ENCODE measurements at places on chromosomes 16 and 17.

- DNase-seq = no peak
These were observed 611.9 kb upstream of the CDH11 start for GRCh38 chr16:65733721-65734120.

DNA sequence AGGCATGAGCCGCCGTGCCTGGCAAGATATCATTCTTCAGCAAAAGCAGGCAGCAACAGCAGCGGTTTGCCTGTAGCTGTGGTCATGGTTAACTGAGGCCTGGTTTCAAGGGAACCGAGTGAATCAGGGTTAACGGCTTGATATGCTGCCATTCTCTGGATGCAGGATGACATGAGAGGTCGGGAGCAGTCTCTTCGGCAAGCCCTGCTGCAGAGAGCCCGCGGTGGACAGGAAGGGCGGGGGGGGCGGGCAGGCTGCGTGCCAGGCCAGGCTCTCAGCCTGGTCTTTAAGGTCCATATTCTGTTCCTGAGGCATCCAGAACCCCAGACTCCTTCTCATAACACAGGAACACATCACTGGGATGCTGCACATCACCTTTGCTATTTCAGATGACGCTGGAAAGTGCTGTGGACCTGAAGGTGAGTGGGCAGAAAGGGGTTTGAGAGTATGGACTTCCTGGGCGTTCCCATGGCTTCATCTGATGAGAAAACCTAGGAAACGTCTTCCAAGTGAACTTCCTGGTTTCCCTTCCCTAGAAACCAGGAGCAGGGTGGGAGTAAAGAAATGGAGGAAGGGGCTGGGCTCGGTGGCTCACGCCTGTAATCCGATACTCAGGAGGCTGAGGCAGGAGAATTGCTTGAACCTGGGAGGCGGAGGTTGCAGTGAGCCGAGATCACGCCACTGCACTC lies 165.6 kb upstream of the RPH3AL start:
- DNase-seq = no peak

DNA sequence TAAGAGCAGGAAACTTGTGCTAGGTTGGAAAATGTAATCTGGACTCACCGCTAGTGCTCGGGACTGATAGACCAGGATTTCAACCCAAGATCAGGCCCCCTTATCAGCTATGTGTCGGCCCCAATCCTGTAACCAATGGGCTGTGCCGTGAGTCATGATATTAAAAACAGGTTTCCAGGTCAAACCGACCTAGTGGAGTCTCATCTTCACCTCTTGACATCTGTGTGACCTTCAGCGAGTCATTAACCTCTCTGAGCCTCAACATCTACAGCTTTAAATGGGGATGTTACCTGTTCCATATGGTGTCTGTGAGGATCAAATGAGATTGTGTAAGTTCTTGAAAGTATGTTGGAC lies 512 bp downstream of the PMM2 start:
- DNase-seq = no peak

DNA sequence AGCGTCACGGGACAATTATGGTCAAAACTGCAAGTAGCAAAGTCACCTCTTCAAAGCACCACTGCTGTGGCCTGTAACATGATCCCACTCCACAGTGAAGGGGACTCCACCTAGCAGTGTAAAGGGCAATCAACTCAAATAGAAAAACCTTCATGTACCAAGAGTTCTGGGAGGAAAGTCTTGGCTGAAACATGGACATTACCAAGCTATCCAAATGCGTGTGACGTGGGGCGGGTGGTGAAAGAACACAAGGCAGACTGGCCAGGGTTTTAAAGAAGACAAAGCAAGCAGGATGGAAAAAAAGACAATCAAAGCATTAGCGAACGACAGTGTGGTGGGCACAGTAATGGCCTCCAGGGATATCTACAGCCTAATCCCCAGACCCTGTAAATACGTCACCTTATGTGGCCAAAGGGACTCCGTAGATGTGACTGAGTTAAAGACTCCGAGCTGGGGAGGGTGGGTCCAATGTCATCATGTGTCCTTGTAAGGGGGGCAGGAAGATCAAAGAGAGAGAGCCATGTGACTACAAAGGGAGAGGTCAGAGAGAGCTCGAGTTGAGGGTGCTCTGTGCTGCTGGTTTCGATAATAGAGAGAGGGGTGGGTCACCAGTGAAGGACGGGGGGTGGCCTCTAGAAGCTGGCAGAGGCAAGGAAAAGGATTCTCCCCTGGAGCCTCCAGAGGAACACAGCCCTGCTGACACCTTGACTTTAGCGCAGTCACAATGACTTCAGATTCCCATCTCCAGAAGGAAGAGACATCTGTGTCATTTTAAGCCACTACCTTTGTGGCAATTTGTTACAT lies 6.0 kb downstream of the HSDL1 start:
- DNase-seq = no peak

DNA sequence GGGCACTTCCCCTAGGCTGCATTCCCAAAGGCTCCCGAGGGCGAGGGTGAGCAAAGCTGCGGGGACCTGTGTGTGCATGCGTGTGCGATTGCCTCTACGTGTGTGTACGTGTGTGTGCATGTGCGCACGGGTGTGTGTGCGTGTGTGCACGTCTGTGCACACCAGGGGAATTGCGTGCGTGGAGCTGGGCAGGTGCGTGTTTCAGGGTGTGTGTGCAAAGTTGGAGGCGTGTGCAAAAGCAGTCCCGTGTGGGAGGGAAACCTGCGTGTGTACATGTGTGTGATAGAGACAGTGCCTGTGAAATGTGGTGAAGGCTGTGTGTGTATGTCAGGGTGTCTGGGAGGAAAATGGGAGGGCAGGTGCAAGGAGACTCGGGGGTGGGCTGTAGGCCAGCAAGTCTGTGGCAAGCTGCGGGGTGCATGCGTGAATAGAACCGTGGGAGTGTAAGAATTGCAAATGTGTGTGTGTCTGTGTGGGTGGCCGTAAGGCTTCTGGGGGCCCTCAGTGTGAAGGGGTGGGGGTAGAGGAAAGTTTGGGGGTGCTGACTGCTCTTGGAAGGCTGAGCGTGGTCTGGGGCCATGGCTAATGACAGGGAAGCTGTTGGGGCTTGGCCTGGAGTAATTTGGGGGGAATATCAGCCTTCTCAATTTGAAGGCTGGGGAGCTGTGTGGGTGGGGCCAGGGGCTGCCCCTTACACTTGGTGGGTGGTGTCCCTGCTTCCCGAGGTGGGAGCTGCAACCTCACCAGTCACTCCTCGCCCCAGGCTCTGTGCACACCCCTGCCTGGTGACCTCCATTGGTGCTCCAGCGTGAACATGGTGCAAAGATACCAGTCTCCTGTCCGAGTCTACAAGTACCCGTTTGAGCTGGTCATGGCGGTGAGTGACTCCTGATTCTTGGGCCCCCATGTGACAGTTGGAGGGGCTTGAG lies 644 bp downstream of the SEC14L5 start:
- no peak for DNase-seq

- DNase-seq = no peak
These were observed 225.5 kb downstream of the STX8 start for GRCh38 chr17:9350080-9350479.

GRCh38 chr17:75849724-75850123 lies 5.4 kb downstream of the WBP2 start:
- no peak for DNase-seq

- peak; percentile 50 for DNase-seq
These were observed 690 bp downstream of the RHOT1 start for GRCh38 chr17:32142857-32143526.

GRCh38 chr16:31487071-31487719 lies 4.3 kb downstream of the SLC5A2 start:
- no peak for DNase-seq

GRCh38 chr17:29177871-29178749 lies 2.1 kb downstream of the MYO18A start:
- no peak for DNase-seq

- DNase-seq = no peak
These were observed 22.4 kb upstream of the DYNLRB2 start for GRCh38 chr16:80518436-80518835.

DNA sequence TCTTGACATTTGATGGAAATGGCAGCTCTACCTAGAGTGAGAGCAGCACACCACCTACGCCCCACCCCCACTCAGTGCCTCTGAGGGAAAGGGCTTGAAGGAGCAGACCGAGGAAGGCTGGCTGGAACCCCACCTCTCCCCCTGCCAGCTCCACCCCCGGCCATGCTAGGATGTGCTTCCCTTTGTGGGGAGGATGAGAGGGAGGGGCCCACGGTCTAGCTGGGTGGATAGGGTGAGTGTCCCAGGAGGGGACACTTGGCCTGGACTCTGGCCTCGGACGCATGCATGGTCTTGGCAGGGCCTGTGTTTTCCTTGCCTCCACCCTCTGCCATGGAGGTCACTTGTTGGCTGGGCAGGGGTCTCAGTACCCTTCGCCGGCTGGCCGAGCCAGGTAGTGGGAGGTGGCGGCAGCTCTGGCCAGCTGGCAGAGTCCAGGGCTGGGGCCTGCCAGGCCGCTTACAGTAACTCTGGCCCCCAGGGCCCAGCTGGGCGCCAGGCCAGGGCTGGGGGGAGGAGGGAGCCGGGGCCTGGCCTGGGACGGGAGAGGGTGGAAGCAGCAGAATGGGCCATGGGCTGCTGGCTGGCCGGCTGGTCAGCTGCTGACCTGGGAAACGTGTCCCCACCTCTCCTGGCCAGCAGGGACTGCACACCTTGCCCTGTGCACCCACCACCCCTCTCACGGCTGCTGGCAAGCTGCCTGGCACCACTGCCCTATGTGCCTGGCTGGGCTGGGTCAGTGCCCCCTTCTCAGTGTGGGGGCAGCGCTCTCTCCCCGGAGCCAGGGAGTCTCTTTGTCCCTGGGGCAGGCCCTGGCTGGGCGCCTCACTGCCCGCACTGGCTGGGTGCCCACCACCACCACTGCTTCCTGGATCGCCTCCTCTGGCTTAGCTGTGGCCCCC lies 23.0 kb downstream of the RARA start:
- DNase-seq = no peak

- no peak for DNase-seq
These were observed 22.8 kb downstream of the PITPNA start for GRCh38 chr17:1539811-1540210.

DNA sequence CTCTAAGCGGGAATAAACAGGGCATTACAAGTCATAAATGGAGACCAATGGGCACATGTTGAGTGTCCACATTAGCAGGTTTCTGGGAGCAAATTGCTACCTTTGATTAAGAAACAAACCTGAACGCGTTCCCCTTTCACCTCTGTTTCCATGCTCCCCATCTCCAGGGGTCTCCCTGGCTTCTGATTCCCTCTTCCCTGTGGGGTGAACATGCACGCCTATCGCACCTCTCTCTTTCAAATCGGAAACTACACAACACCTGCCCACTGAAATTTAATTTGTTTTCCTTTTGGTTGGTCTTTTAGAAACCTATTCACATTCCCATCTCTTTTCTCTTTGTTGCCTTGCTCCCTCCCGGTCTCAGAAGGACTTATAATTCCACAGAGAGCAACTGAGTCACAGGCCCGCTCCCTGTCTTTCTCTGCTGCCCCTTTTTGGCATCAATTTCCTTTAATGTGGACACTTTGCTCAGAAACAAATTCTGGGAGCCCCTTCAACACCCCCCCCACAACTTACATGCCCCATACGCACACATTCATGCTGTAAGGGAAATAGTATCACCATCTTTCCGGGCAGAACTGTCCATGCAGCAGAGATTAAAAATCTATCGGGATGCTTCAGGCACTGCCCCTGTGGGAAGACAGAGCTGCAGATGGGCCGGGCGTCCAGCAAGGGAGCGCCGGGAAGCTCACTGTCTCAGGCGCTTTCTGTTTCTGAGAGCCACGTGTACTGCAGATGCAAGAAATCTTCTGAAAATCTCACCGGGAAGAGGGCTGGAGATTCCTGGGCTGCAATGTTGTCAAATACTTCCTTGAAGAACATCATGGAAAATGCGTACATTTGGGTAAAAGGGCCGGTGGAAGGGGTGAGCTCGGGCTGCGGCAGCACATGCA lies 7.2 kb upstream of the FOXF1 start:
- DNase-seq = no peak

DNA sequence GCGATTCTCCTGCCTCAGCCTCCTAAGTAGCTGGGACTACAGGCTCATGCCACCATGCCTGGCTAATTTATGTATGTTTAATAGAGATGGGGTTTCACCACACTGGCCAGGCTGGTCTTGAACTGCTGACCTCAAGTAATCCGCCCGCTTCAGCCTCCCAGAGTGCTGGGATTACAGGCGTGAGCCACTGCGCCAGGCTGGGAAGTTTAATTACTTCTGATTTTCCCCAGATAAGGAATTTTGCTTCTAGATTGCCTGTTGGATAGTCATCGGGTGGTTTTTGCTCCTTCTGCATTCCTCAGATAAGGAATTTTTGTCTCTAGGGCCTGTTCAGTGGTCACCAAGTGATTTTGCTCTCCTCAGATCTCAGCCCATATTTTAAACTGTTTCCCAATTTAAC lies 112.5 kb downstream of the MAP2K4 start:
- no peak for DNase-seq

DNA sequence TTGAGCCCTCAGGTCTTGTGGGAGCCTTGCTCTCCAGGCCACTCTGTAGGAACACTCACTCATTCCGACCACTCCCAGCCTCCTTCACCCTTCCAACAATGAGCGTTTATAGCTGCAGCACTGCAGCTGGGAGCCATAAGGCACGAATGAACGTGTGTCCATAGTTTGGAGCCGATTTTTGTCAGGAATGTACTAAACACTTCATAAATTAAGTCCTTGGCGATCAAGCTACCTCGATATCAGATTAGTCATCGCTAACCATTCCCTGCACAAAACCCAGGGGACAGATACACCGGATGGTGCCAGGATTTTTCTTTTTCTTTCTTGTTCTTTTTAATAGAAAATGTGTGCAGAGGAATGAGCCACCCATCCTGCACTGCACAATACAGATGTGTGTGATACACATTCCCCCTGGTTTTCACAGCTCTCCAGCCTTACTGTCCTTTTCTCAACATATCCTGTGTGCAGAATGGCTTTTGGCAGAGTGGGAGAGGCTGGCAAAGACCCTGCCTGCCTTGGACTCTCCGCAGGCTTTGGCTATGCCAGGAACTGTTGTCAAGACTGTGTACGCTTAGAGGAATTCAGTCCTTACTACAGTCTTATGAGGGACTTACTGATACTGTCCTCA lies 68.4 kb upstream of the ELAC2 start:
- DNase-seq = no peak

GRCh38 chr17:2179615-2180295 lies 123.8 kb downstream of the SMG6 start:
- DNase-seq = peak; percentile 57

DNA sequence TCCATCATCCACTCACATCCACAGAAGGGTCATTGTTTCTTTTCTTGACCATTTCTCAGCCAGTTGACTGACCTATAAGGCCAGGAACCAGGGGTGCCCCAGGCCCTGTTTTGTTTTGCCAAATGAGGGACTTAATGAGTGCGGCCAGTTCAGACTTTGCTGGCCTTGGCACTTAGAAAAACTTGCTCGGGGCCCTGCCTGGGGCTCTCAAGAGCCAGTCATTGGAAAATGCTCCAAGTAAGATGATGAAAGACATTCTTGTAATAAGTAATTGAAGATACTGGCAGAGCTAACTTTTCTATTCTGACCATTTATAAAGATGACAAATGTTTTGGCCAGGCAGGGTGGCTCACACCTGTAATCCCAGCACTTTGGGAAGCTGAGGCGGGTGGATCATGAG lies 29.0 kb upstream of the CLEC18B start:
- no peak for DNase-seq
